AG10803 (cell line): ENCODE measurements at places on chromosomes 5 and 9.
A peak's percentile ranks its signal among the peaks of the same experiment; 100 is the strongest.

GRCh38 chr5:81398741-81399140 is 4.8 kb upstream of the ACOT12 start:
- DNase-seq: no peak

GRCh38 chr5:78550891-78551290 is 97.7 kb downstream of the LHFPL2 start:
- DNase-seq: peak; percentile 79

DNA sequence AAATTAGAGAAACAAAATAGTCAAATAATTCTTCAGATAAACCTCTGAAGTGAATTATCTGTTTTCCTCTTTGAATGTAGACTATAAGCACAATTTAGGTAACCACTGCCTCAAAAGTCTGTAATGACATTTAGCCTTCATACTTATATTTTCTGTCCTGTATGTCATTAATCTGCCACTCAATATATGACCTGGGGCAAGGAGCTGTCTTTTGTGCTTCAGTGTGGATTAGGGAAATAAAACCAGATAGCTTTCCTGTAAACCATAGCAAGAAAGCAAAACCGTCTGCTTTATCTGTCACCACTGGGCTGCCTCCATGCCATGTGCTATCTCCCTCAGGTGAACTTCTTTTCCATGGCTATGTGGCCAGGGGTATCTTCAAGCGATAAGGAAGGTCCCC is 606.6 kb upstream of the C9orf72 start:
- DNase-seq: no peak

DNA sequence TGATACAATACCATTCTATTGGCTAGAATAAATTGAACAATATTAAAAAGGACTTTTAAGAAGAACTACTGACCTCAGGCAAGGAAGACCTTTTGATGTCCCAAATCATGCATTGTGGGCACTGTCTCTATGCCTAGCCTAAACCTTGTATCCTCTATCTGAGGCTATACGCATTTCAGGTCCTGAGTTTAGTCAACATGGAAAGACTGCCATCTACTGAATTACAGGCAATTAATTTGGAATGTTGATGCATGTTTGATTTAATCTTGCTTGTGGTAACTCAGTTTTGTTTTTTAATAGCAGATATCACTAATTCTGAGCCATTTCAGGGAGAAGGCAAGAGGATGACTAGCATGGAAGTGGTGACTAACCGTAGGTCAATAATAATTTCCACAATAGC is 585.3 kb upstream of the CCNG1 start:
- DNase-seq: no peak

DNA sequence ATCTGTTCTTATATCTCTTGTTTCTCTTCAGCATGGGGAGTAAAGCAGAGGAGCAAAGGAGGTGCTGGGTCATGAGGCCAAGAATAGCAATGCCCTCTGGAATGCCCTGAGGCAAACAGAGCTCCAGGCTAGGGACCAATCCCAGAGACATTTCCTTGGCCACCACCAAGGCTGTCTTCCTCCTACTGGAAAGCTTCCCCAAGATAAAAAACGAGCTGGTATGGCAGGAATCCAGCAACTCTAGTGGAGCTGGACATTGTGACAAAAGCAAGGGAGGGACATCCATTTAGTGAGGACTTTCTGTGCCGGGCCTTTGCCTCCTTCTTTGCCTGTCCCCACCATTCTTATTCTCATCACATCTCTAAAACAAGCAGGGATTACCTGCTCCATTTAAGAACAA is 161.6 kb downstream of the ASTN2 start:
- DNase-seq: no peak

DNA sequence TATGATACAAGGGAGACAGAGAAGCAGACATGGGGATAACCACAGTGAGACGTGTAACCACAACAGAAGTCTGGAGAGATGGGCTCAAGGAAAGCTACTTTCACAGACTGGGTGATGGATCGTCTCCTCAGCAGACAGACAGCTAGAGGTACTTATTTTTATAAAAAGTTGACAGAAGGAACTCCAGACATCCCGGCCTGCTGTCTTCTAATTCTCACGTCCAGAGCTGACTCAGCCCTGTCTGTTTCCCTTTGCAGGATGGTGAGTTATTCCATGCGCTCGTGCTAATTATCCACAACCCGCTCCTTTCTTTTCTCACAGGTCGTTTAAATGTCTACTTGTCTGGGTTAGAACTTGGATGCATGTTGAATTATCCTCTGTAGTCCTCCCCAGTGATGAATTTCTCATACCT is 304.5 kb downstream of the CWC27 start:
- peak; percentile 48 for DNase-seq

GRCh38 chr9:135088979-135089847 is 1.7 kb downstream of the OLFM1 start:
- no peak for DNase-seq

- no peak for DNase-seq
Measured at GRCh38 chr5:139205124-139205523, 7.0 kb upstream of the SIL1 start.

- peak; percentile 78 for DNase-seq
Measured at GRCh38 chr5:38948501-38948900, 102.7 kb downstream of the OSMR start.

GRCh38 chr5:111143910-111144309 is 51.8 kb downstream of the WDR36 start:
- DNase-seq: peak; percentile 92

DNA sequence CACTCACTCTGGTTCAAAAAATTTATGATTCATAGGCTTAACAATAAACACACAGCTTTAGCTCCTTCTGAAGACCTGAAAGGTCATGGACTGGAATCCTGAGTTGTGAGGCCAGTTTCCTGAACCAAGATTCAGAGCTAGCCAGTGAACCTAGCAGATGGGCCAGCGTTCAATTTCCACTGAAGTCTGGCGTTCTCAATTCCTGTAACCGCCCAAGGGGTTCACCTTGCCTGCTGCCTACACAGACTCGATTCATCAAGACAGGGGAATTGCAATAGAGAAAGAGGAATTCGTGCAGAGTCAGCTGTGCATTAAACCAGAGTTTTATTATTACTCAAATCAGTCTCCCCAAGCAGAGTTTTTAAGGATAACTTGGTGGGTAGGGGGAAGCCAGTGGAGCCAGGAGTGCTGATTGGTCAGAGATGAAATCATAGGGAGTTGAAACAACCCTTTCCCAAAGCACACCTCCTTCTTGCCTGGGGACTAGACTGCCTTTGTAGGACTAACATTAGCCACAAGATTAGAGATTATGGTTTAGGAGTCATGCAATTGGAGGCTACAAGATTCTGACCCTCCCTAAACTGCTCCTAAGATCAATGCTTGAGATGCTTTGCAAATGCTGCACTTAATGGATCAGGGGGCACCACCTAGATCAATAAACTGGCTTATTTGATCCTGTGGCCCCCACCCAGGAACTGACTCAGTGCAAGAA is 117.5 kb upstream of the SHB start:
- no peak for DNase-seq

- peak; percentile 74 for DNase-seq
Measured at GRCh38 chr5:156147944-156148285, 179.0 kb upstream of the SGCD start.

- DNase-seq: no peak
Measured at GRCh38 chr9:21804331-21804730, 1.9 kb downstream of the MTAP start.

DNA sequence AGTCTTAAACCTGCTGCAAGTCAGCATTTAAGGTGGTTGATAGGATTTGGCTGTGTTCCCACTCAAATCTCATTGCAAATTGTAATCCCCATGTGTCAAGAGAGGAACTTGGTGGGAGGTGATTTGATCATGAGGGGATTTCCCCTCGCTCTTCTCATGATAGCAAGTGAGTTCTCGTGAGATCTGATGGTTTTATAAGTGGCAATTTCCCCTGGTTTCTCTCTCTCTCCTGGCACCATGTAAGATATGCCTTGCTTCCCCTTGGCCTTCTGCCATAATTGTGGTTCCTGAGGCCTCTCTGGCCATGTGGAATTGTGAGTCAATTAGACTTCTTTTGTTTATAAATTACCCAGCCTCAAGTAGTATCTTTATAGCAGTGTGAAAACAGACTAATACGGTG is 84.3 kb upstream of the SMC2 start:
- DNase-seq: no peak

DNA sequence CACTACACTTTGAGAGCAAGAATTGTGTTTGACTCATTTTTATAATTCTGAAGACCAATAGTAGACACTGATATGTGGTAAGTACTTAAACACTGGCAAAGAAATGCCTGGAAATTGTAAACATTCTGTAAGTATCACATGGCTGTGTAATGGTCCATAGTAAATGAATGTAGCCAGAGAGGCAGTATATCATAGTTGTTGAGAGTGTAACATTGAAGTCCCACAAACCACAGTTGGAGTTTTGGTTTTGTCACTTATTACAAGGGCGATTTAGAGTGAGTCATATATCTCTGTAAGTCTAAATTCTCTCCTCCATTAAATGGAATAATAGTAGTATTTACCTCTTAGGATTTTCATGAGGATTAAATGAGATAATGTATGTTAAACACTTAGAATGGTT is 181.1 kb upstream of the MEF2C start:
- no peak for DNase-seq

- peak; percentile 48 for DNase-seq
Measured at GRCh38 chr5:143605403-143606005, 202.0 kb upstream of the NR3C1 start.

DNA sequence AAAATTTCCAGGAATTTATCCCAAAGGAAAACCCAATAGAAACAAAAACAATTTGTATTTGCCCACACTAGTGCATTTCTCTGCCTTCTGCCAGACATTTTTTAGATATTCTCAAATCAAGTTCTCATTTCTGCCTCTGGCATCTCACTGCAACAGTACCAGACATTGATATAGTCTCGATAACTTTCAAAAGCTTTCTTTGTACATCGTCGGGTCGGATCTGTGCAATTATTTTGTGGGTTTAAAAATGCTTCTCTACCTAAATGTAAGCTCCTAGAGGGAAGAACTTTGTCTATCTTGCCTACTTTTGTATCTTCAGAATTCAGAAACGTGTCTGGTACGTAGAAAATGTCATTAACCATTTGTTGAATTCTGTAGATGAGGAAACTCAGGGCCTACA is 125.5 kb upstream of the LIFR start:
- DNase-seq: no peak

DNA sequence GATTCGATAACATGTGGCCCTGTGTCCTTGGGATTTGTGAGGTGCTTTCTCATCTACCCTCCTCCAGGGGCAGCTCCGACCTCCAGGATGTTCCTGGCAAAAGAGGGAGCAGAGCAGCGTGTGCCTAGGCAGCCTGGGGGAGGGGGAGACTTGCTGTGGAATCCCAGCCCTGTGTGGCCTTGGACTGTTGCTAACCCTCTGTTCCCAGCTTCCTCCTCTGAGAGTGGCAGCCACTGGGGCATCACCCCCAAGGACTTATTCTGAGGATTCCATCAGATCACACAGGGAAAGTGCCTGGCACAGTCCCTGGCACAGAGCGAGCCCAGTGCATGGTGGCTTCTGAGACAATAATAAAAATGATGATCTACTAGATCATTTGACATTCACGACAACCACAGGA is 265.1 kb upstream of the MVB12B start:
- DNase-seq: no peak

DNA sequence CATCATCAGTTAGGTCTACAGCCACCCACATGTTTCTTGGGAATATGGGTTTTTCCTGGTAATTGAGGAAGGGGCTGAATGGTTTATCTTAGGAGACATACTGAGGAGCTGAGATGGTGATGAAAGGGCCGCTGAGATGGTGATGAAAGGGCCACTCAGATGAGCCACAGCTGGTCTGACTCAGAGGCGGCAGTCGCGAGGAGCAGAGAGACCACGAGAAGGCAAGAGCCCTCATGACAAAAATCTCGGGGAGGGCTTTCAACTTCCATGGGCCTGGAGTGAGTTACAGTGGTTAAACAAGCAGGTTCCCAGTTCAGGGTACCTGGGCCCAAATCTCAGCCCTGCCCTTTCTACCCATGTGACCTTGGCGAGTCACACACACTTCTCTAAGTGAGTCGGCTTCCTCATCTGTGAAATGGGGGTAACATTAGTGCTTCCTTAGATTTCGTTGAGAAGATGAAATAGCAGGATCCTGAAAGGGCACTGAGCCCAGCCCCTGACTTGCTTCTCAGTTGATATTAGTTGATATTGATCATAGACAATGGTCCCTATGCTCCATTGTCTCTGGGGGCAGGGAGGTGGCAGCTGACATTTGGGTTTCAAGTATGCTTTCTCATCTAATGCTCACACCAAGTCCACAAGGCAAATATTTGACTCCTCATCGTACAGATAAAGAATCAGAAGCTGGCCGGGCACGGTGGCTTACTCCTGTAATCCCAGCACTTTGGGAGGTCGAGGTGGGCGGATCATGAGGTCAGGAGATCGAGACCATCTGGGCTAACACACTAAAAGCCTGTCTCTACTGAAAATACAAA is 169.5 kb downstream of the RGS3 start:
- peak; percentile 45 for DNase-seq

GRCh38 chr9:137454597-137455358 is 4.4 kb downstream of the NSMF start:
- peak; percentile 18 for DNase-seq

- DNase-seq: no peak
Measured at GRCh38 chr5:66987126-66987525, 209.5 kb downstream of the CD180 start.

DNA sequence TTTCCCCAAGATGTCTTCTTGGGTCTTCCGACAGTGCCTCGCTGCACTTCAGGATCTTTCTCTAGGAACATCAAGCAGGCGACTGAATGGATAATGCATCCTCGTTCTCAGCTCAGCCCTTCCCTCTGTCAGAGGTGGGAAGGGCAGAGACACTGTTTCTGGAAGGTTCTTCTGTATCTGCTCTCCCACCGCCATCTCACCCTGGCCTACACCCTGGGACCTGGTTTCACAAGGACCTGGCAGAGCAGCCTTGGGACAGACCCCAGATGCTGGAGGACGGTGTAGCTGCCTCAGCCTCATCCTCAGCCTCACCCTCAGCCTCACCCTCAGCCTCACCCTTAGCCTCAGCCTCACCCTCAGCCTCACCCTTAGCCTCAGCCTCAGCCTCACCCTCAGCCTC is 18.5 kb downstream of the MRPL36 start:
- DNase-seq: no peak

- DNase-seq: no peak
Measured at GRCh38 chr5:91420879-91421278, 37.8 kb upstream of the ARRDC3 start.

GRCh38 chr5:476102-476813 is 33.3 kb downstream of the EXOC3 start:
- no peak for DNase-seq

- DNase-seq: peak; percentile 38
Measured at GRCh38 chr9:111601237-111602018, 2.0 kb upstream of the PTGR1 start.

- DNase-seq: peak; percentile 65
Measured at GRCh38 chr9:114446036-114446435, 58.3 kb upstream of the AKNA start.
